Activated T-cell treated with anti-CD3 and anti-CD28 coated beads for 4 hours (primary cell): ENCODE measurements at places on chromosomes 6 and 20.

GRCh38 chr6:28838289-28838633, 85.5 kb downstream of the TRIM27 start:
- DNase-seq, result peak; percentile 79

- DNase-seq, result no peak
Observed at GRCh38 chr6:106084989-106085691, 996 bp upstream of the PRDM1 start.

DNA sequence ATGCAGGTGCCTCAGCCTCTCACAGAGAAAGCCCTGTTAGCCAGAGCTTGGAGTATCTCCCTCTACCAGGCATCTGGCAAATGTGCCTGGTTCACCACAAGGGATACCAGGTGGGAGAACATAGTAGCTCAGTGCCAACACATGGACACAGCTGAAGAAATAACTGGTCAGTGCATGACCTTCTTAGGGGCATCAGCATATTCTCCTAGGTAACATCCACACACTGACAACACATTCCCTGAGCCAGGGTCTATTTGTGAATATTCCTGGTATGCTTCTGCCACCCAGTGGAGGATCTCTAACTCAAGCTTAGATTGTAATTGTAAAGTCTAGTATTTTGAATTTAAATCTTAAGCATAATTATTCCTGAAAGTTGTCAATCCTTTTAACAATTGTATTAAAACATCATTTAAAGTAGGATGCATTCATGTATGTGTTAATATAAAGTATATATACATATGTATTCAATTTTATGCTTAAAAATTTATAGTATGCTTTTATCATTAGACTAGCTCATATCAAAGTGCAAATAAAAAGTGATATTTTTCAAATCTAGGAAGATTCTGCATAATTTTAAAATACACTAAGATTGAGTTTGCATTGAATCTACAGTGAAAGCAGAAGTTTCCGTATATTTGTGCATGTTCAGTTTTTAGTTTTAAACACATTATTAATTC, 45.3 kb upstream of the COL21A1 start:
- no peak for DNase-seq

DNA sequence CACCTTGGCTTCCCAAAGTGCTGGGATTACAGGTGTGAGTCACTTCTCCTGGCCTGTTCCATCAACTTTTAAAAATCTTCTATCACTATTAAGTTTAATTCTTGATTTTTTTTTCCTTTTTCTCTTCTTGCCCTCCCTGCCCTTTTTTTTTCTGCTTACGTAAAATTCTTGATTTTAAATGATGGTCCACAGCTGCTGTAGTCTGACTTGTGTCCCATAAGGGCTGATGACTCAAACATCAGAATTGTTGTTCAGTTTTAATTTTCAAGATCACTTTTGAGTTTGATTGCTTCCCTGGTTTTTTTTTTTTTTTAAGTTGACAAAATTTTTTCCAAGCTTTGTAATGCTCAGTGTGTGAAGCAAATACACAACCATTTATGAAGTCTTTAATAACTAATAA, 61.9 kb downstream of the CBFA2T2 start:
- DNase-seq, result no peak

- no peak for DNase-seq
Observed at GRCh38 chr20:9699181-9699580, 139.7 kb downstream of the PAK5 start.

DNA sequence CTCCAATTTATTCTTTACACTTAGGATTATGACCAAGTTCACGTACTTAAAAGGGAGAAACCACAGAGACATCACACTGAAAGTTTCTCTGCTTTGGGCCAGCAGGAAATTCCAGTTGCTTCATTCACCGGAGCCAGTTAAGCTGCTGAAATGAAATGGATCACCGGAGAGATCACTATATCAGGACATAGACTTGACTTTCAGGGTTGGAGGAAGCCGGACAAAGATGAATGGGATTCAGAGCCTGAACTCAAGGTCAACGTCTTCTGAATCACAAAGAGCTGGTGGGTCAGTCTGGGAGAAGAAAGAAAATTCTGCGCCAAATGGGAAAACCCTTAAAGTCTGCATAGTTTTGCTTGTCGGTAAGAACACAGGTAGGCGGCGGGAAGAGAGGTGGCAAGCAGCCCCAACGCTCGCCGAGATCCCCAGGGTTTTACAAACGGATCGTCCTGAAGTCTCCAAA, 81.9 kb upstream of the CCDC28A start:
- no peak for DNase-seq

DNA sequence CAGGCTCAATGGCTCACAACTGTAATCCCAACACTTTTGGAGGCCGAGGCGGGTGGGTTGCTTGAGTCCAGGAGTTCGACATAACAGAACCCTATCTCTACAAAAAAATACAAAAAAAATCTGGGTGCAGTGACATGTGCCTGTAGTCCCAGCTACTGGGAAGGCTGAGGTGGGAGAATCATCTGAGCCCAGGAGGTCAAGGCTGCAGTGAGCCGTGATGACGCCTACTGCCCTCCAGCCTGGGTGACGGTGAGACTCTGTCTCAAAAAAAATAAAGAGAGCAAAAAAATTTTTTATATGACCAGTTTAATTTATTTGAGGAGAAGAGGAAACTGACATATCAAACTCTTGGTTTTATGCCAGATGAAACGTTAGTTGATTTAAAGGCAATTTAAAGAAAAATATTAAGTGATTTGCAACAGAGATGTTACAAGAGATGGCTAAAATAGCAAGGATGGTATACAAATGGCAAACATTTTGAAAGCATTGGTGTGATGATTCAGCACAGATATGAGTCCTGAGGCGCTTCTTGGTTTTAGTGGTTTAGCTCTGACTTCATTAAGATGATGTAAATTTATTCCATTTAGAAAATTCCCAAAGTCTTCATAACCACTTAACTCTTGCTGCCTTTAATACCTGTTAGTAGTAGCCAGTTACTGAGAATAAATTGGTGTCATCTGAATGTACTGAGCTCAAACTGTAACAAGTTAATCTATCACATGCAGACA, 17.7 kb downstream of the GTF2H5 start:
- no peak for DNase-seq

DNA sequence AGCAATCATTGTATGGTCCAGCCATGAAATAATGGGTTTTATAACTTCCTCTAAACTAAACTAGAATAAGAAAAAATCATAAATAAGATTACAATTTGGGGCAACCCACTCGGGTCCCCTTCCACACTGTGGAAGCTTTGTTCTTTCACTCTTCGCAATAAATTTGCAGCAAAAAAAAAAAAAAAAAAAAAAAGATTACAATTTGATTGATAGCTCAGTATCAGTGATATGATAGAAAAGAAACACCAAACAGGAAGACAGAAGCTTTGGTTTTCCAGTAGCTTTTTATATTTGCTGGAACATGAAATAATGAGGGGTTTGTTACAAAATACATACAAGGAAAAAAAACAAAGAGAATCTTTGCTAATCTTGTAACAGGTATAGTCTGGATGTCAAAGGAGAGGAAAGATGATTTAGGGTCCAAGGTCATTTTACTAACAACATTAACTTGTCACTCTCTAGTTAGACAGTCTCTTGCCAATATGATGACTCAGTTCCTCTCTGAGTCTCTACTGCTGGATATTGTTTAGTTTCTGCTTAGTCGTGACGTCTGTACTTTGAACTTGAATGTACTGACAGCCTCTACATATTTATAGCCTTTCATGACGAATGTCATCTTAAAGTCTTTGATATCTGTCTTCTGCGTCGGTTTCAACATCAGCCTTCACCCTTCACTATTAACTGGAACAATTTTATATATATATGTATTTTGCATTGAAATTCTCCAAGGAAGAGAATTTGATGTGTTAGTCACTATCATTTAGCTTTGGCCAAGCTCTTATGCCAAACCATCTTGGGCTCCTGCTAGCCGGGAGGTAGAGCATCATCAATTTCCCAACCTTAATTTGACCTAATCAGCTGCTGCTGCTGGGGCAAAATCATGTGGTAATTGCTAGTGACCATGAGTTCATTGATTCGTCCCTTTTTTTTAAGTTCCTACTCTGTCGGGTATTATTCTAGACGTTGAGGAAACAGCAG, 213.1 kb upstream of the STXBP5 start:
- no peak for DNase-seq

GRCh38 chr6:118984342-118984741, 49.4 kb upstream of the MCM9 start:
- no peak for DNase-seq
